Kidney (tissue), 22 donors: ENCODE measurements at places on chromosomes 12 and 14. TPM values are rescaled to one million over a fixed set of nuclear protein-coding genes. Genes with fewer than 3 reads are reported as not detected.

The ALX1 gene
- 1.6 TPM for total RNA-seq

The CD163L1 gene
- 7.0 TPM for total RNA-seq

The DNM1L gene
- 66.2 TPM for total RNA-seq

The CD4 gene
- 38.1 TPM for total RNA-seq

DNA sequence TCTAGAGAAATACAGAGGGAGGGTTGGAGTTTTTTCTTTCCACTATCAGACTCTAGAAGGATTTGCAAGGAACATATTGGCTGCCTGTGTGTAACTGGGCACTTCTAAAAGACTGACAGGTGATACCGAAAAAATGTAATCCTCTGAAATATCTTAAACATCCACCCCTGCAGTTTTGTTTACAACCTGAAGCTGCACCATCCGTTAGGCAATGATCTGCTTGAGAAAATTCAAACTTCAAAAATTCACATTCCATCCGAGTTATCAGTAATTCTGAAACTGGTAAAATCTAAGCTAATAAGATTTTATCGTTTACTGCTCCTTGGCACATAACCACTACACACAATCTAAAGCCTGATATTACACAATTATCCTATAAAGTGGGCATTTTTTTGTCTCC, 528.6 kb downstream of the FUT8 start:
- DNase-seq = no peak
- H3K27ac ChIP-seq = no peak overlapping the region
- H3K4me3 ChIP-seq = no peak overlapping the region
- H3K36me3 ChIP-seq = no peaks in the 10 kb centered on the region
- H3K4me1 ChIP-seq = no peaks in the 10 kb centered on the region

GRCh38 chr14:98638366-98638765, 633.6 kb downstream of the BCL11B start:
- no peak for DNase-seq
- no peak overlapping the region for H3K27ac ChIP-seq
- H3K36me3 ChIP-seq = no peaks in the 10 kb centered on the region
- H3K4me1 ChIP-seq = no peaks in the 10 kb centered on the region
- H3K27me3 ChIP-seq = no peaks in the 10 kb centered on the region

GRCh38 chr14:63727736-63728728, at the start of gene SGPP1:
Gene SGPP1, minus strand, starts transcription at chr14:63728065. Its CDS starts 121 bp downstream, at chr14:63727944.
- peak within 1 kb of the TSS; percentile 88 for H3K27ac ChIP-seq
- peak; percentile 89 for DNase-seq
- peaks cover 6% of the 10 kb centered on the region for H3K4me1 ChIP-seq
- peak within 1 kb of the TSS; percentile 88 for H3K4me3 ChIP-seq
- no peaks in the 10 kb centered on the region for H3K27me3 ChIP-seq

DNA sequence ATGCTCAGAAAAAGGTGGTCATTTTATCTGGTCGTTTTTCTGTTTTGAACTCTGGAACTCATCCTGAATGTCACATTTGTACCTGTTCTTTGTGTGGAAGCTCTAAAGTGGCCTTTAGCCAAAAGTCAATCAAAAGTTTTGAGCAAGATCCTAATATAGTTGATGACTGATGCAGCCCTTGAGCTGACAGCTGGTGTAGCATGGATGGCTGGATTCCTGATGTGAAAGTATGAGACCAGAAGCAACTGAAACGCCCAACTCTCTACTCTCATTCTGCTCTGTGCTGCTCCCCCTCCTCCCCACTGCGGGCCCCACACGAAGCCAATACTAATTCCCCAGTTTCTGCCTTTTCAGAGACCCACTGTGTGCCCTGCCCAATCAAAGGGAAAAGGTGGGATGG, 10.3 kb upstream of the MYH7 start:
- no peaks in the 10 kb centered on the region for H3K27me3 ChIP-seq
- H3K4me3 ChIP-seq = no peak overlapping the region
- H3K36me3 ChIP-seq = no peaks in the 10 kb centered on the region
- no peak overlapping the region for H3K27ac ChIP-seq

DNA sequence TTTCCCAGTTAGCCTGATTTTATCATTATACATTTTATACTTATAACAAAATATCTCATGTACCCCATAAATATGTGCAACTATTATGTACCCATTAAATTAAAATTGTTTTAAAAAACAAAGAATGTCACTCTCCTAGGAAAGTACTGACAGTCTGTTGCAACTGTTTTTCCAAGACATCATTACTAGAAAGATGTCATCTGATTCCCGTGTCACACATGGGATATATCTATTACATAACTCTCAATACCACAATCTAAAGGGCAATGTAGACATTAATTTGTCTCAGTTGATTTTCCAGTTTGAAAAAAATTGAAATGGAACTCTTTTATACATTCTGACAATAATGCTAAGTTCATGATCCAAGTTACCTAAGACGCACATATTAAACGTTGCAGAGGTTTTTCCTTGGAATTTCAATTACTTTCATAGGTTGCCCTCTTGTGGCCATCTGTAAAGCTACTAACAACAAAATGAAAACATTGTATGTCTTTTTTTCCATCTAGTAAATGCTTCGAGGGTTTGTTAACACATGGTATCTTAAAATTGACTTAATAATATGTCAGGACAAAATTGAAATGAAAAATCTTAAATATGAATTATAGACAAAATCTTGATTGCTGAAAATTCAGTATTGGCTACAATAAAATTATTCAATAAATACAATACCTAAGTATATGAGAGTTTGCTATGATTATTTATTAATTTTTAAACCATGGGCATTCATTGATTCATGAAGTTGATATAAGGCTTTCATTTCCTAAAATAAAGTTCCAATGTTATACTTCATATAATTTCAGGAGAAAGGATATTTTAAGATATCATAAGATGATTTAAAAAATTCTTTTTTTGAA, 131.6 kb downstream of the PPFIA2 start:
- no peaks in the 10 kb centered on the region for H3K4me1 ChIP-seq
- no peaks in the 10 kb centered on the region for H3K27me3 ChIP-seq
- DNase-seq = no peak
- no peak overlapping the region for H3K27ac ChIP-seq
- H3K4me3 ChIP-seq = no peak overlapping the region

DNA sequence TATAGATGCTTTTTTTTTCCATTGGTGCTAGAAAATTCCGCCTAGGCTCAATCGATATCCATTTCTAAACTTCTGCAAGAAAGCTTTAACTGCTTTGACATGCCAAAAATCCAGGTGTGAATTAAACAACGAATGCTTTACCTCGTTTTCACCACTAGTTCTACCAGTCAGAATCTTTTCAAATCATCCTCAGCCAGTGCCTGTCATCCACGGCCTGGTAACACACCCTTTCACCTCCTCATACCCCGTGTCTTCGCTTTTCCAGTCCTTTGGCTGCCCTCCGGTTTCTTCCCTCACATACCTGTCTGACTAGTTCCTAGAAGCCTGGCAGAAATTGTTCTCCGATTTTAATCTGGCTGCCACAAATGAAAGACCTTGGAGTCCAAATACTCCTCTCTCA, 1.4 kb upstream of the PHC1 start:
- H3K27ac ChIP-seq = no peak overlapping the region
- H3K36me3 ChIP-seq = no peaks in the 10 kb centered on the region
- peak overlapping the region; percentile 71 for H3K4me3 ChIP-seq
- H3K4me1 ChIP-seq = peaks cover 5% of the 10 kb centered on the region

- no peaks in the 10 kb centered on the region for H3K4me1 ChIP-seq
- H3K27ac ChIP-seq = no peak overlapping the region
- no peaks in the 10 kb centered on the region for H3K36me3 ChIP-seq
- H3K27me3 ChIP-seq = no peaks in the 10 kb centered on the region
These were observed 483.8 kb downstream of the NOVA1 start for GRCh38 chr14:26113911-26114640.

DNA sequence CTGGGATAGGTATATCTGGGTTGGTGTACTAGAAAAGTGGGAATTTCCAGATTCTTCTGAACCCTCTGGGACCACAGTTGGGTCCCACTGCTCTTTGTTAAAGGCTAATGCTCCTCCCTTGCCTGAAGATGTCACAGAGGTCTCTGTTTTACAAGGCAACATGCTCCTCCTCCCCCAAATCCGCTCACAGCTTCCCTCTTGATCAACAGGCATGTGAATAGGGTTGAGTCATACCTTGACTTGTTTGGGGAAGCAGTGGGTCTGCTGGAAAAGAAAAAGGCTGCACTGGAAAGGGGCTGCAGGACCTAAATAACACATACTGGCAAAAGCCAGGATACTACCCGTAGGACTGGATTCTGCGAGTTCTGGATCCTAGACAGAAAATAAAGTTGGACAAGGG, 165.4 kb upstream of the TMEM260 start:
- DNase-seq = no peak
- H3K4me1 ChIP-seq = no peaks in the 10 kb centered on the region
- H3K27ac ChIP-seq = no peak overlapping the region
- no peaks in the 10 kb centered on the region for H3K27me3 ChIP-seq
- no peak overlapping the region for H3K4me3 ChIP-seq
